Nucleus accumbens (tissue), 56 donors: ENCODE measurements at places on chromosomes 6 and 20.

- DNase-seq: no peak
These were observed 195.6 kb downstream of the NFATC2 start for GRCh38 chr20:51346686-51347485.

DNA sequence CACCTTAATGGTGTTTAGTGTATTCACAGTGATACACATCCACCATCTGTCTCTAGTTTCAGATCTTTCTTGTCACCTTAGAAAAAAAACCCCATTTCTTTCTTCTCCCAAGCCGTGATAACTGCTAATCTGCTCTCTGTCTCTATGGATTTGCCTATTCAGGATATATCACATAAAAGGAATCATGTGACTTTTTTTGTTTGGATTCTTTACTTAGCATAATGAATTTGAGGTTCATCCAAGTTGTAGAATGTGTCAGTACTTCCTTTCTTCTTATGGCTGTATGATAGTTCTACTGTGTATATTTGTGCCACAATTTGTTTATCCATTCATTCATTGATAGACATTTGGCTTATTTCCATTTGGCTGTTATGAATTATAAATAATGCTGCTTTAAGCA is 57.1 kb downstream of the ITCH start:
- DNase-seq: no peak

DNA sequence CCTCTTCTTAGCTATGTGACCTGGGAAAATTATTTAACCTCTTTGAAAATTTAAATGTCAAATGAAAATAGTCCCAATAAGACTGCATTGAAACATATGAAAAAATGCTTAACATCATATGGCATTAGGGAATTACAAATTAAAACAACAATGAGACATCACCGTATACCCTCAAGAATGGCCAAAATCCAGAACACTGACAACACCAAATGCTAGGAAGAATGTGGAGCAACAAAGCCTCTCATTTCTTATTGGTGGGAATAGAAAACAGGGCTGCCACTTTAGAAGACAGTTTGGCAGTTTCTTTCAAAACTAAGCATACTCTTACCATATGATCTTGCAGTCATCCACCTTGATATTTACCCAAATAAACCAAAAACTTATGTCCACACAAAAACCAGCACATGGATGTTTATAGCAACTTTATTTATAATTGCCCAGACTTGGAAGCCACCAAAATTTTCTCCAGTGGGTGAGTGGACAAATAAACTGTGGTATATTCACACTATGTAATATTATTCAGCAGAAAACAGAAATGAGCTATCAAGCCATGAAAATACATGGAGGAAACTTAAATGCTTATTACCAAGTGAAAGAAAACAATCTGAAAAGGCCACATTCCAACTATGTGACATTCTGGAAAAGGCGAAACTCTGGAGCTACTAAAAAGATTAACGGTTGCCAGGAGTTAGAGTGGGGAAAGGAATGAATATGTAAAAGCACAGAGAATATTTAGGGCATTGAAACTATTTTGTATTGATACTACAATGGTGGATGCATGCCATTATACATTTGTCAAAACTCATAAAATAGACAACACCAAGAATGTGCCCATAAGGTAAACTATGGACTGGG is 459.9 kb downstream of the GRIK2 start:
- DNase-seq: no peak

- no peak for DNase-seq
These were observed 10.6 kb downstream of the TMEM242 start for GRCh38 chr6:157312757-157313156.

- DNase-seq: no peak
These were observed 315.5 kb downstream of the PRL start for GRCh38 chr6:21981235-21981833.

DNA sequence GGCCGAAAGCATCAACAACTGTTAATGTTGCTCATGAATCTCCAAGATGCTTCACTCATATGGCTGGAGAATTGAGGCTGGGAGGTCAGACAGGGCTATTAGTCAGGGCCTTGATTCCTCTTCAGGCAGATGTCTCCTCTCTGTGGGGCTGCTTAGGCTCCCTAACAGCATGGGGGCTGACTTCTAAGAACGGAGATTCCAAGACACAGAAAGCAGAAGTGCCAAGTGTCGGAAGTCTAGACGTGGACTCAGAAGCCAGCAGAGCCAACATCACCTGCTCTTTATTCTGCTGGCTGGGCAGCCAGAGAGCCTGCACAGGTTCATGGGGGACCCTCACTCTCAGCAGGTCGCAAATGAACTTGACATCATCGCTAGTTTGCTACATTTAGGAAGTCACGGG is 279.8 kb downstream of the CDH26 start:
- no peak for DNase-seq
